ENCODE measurements at places on chromosomes 6 and 20.

DNA sequence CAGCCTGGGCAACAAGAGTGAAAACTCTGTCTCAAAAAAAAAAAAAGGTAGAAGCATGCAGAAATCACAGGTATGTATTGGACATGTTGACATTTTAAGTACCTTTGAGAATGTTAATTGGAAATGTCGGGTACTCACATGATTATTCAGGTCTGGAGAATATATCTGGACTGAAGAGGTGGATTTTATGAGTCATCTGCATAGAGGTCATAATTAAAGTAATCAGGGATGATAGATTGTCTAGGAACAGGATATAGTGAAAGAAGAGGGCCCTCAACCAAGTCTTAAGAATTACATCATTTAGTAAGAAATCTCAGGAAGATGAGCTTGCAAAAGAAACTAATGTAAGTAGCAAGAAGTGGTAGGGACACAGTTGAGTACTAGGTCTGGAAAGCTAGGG lies 212.5 kb downstream of the UTRN start:
- no peak for DNase-seq

DNA sequence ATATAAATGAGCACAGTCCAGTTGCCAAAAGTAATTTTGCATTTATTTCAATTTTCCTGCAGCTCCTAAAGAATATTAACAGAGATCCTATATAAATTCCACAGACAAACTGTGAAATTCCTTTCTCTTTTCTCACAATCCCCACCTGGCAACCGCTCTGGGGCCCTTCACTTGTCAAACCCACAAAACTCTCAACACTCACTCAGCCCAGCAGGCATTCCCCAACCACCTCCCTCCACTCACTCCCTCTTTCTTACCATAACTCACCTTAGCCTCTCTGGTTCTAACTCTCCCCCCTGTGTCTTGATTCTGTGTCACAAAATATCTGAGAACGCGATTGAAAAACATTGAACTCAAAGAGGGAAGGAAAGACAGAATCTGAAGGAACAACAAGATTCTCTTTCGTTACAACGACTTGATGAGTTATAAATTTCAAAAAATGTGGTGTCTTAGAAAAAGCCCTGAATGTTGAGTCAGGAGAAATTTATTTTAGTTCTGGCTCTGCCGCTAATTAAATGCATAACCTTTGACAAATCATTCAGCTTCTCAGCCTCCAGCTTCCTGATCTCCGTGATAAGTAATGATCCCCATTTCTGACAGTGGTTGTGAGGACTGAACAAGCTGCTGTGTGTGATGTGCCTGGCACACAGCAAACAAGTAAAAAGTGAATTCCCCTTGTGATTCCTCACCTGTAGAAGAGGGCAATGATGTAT lies 87.9 kb downstream of the UNC5CL start:
- no peak for DNase-seq

- no peak for DNase-seq
Observed at GRCh38 chr20:59733351-59733750, 129.0 kb downstream of the PHACTR3 start.

GRCh38 chr6:106747139-106747538 lies 117.8 kb downstream of the QRSL1 start:
- DNase-seq, result no peak

- no peak for DNase-seq
Observed at GRCh38 chr6:52010145-52010544, 77.3 kb downstream of the PKHD1 start.

- no peak for DNase-seq
Observed at GRCh38 chr20:1930165-1930564, 35.0 kb downstream of the SIRPA start.

GRCh38 chr6:77383026-77383425 lies 80.3 kb downstream of the HTR1B start:
- no peak for DNase-seq

- DNase-seq, result peak; percentile 19
Observed at GRCh38 chr20:38855356-38855755, 49.9 kb downstream of the PPP1R16B start.

DNA sequence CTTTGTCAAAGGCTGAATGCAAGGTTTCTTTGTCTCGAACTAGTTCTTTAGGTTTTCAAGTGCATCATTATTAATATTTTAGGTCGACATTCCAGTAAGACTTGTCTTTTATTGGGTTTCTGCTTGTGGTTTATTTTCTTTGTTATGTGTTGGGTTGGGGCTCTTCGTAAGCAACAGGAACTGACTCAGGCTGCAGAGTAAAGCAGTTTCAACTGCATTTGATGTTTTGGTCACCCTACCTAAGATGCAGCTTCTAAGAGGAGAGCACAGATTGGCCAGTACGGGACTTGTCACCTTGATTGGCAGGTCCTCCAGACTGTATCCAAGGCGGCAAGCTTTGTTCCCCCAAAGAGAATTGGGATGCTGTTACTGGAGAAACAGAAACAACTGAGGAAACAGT lies 149.5 kb upstream of the SULF2 start:
- no peak for DNase-seq

- no peak for DNase-seq
Observed at GRCh38 chr6:69584913-69585729, 211.7 kb downstream of the LMBRD1 start.

- no peak for DNase-seq
Observed at GRCh38 chr6:149904661-149905370, 6.9 kb upstream of the RAET1E start.

- DNase-seq, result no peak
Observed at GRCh38 chr6:33967265-33967767, 163.5 kb upstream of the MLN start.

DNA sequence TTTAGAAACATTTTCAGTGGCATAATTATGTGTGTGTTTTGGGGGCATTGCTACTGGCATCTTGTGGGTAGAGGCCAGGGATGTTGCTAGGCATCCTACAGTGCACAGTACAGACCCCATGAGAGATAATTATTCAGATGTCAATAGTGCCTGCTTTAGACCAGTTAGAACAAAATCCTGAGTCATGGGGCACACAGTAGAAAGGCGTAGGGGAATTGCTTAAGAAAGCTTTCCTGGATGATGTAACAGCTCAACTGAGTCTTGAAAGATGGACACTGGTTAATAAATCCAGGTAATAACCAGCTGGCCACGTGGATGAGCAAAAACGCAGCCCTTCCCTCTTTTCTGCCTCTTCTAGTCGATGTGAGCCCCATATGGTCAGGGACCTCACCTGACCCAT lies 51.1 kb downstream of the KCNB1 start:
- no peak for DNase-seq

DNA sequence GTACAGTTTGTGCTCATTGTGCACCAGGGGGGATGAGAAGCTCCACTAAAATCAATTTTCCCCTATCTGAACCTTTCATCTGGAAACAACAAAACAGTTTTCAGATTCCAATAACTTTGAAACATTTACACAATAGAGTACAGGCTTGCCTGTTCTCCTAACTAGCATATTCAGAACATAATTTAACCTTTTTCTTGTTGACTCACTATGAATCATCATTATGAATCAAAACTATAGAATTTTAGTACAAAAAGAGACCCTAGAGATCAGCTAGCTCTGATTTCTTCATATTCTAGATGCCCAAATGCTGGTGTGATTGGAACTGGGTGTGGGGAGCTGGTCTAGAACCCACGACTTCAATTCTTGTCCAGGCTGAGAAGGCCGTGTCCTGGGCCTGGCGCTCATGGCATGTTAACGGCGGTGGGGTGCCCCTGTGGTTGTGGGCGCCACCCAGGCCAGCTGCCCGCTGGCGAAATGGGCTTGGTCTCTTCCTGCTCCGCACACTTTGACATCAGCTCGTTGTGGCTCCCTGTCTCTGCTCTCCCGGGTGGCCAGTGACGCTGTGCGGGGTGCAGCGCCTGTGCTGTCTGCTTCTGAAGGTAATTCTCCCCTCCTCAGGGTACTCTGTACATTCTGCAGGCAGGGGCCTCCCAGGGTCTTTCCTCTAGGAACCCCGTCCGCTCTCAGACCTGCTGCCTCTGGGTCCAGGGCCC lies 29.9 kb upstream of the AGPAT4 start:
- no peak for DNase-seq

- no peak for DNase-seq
Observed at GRCh38 chr6:159727717-159728445, 575 bp downstream of the WTAP start.

DNA sequence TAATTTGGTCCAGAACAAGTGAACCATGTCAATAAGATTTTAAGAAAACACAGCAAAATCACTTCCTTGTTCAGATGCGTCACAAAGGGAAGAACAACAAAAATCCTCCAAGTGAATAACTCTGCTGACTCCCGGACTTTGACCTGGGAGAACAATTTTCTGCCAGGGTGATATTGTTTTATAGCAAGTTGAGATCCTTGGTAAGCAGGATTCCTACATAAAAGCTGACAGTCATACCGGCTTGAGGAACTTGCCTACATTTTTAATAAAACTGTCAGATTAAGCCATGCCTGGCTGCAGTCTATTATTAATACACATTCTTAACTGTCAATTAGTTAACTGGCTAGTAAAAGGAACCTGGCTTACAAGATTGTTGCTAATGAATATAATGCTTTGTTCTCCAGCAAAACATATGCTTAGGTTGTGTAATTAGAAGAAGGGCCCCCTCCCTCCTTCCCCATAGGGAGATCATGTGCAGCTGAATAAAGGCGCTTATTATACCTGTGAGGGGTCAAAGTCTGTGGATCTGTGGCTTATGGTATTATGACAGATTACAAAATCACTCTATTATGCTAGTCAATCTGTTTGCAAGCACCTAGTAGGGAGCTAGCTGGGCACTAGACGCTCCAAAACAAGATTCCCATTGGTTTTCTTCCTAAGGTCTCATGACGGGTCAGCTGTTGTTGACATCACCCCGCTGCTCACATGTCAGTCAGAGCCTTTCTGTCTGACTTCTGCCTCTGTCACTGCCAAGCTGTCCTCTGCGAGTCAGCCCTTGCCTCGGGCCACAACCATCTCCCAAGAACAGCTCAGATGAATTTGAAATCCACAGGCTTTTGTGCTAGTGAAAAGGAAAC lies 44.6 kb upstream of the SEC63 start:
- peak; percentile 85 for DNase-seq

DNA sequence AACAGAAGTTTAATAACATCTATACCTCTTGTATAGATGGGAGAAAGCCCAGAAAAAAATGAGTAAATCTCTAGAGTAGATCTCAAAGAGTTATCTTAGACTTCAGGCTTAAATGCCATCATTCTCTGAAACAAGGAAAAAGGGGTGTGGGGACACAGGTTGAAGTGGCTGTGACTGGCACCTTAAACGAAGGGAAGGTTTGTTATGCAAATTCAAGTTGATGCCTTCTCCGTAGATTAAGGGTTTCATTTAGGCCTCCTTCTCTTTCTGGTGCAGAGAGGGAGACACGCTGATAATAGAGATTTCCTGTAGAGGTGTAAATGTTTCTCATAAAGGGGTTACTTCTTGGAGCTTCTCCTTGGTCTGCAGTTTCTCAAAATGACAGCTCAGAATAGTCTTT lies 252.1 kb downstream of the CD83 start:
- no peak for DNase-seq

DNA sequence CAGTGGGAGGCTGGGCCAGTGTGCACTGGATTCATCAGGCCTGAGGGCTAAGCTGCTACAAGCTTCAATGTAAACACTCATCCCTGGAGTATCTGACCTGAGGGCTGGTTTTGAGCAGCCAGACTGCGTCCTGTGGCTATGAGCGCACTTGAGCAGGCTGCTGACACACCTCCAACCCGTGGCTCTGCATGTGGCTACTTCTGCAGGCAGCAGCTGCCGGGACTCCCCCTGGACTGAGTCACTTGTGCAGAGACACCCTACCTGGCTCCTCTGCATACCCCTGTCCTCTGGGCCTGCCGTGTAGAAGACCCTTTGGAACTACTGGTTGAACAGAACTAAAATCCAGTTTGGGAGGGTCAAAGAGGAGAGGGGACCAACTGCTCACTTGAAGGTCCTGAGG lies 172.0 kb downstream of the SCP2D1 start:
- no peak for DNase-seq

DNA sequence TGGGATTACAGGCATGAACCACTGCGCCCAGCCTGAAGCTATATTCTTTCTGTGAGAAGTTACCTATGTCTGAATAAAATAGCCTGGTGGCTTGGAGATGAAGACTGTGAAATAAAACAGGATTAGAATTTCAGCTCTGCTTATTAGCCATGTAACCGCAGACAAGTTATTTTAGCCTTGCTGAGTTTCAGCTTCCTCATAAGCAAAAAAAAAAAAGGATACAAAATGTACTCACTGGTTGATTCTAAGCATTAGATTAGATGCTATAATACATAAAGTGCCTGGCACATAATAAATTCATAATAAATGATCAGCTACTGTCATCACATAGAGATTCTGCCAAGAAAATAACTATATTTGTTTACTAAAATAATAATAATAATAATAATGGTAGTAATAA lies 98.8 kb downstream of the EPB41L2 start:
- DNase-seq, result no peak

GRCh38 chr6:89162047-89162371 lies 16.2 kb downstream of the PM20D2 start:
- no peak for DNase-seq

- no peak for DNase-seq
Observed at GRCh38 chr6:26199773-26200764, 112.8 kb downstream of the HFE start.

DNA sequence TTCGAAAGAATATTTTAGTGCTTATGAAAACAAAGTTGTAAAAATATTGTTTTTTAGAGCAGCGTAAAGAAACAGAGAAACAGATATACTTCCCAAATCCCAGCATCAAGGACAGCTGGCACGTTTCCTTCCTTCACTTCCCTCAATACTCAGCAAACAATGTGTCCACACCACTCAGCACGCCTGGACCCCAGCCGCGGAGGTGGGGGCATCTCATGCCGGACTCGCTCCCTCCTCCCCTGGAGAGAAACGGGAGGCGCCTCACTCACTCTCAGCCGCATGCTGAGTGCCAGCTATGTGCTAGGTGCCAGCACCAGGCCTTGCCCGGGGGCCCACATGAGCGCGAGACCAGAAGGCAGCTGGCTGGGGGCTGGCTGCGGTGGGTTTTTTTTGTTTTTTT lies 34.7 kb downstream of the SLC2A4RG start:
- no peak for DNase-seq

DNA sequence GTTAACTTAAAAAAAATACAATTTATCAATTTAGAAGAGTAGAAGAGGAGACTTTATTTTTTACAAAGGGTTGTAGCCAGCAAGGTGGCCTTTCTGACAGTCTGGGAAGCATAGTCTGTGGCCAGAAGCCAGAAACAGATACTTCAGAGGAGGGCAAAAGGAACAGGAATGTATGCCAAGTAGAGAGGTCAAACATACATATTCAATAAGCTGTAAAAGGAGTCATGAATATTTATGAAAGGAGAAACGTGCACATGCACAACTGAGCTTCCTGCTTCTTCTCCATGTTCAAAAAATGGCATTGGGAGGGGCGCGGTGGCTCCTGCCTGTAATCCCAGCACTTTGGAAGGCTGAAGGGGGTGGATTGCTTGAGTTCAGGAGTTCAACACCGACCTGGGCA lies 43.9 kb upstream of the FAM184A start:
- DNase-seq, result no peak

DNA sequence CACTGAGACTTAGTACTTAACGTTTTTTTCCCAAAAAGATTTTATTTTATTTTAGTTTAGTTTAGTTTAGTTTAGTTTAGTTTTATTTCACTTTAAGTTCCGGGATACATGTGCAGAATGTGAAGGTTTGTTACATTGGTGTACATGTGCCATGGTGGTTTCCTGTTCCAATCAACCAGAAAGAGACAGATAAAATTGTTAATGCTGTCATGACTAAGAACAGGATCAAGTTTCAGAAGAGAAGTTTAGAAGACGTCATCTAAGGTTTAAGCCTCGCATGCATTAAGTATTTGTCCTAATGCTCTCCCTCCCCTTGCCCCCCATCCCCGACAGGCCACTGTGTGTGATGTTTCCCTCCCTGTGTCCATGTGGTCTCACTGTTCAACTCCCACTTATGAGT lies 540.0 kb downstream of the KHDRBS2 start:
- no peak for DNase-seq
